ENCODE measurements at places on chromosomes 11 and 22.

DNA sequence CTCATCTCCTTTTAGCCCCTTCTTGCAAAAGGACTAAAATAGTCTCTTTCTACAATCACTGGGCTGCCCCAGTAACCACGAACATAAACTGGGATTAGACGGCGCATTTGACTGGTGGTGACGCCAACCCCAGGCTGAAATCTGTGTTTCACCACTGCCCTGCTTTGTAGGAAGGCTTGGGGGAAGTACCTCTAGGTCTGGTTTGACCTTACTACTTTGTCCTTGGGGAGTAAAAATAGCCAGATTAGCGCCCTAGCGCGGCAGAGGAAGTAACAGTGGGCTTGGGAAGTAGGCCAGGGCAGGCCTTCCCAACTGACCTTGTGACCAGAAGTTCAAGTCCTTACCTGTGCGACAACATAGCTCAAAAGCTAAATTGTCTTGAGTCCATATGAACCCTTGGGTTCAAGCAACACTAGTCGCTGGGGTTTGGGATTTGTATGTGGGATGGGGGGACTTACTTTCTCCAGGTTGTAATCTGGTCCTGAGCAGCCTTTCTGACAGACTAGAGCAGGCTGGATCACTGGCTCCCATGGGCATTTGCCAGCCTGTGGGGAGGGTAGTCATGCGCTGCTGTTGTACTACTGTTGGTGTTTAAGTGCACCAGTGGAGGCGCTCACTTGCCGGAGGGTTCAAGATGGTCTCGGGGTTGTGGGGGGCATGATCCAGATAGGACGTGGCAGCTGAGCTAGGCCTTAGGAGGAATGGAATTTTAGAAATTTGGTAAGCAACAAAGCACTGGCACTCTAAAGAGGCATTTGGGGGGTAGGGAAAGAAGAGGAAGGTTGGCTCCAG is 953 bp upstream of the PACS1 start:
- DNase-seq: no peak

DNA sequence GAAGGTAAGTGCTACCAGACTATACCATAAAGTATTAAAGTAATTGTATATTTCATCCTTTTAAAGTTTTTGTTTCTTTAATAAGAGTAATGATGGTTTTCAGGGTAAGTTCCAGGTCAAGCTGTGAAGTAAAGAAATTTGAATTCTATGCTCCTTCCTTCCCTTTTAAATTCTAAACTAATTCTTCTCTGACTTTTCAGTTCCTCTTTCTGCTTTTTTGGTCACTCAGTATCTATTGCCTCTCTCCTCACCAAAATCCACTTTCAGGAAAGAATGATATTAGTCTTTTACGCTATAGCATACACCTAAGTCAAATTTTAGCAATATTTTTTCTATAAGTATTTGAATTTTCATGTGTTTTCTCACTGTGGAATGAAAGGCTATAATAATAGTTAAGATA is 8.2 kb downstream of the MMP8 start:
- DNase-seq: no peak

GRCh38 chr22:27517361-27518155 is 284.0 kb downstream of the MN1 start:
- no peak for DNase-seq

GRCh38 chr22:17925431-17925841 is 98.9 kb downstream of the MICAL3 start:
- DNase-seq: no peak

DNA sequence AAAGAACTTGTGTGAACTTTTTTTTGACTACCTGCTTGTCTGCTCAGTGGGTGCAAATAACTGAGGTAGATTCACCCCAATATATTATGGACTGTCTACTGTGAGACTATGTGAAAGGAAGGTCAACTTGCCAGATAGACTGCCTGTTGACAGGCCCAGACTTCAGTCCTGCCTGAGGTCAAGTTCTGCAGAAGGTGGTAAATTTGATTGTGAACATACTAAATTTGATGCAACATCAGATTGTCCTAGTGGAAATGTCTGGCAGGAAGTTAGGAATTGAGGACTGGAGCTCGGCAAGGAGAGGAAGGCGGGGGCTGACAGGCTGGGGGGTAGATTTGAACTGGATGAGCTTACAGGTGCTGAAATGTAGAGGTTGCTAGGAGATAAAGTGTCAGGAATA is 140.7 kb downstream of the TTC28 start:
- no peak for DNase-seq

DNA sequence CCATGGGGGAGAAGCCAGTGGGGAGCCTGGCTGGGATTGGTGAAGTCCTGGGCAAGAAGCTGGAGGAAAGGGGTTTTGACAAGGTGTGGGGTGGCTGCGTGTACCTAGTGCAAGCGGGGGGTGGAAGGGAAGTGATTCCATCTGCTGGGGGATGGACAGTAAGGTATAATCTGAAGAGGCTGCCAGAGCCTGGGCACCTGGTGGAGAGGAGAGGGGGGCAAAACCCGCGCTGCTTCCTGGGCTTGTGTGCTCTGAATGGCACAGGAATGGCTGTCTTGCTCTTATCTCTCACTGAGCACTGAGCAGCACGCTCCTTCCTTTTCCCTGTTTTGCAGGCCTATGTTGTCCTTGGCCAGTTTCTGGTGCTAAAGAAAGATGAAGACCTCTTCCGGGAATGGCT is 988 bp downstream of the BANF1 start:
- no peak for DNase-seq

DNA sequence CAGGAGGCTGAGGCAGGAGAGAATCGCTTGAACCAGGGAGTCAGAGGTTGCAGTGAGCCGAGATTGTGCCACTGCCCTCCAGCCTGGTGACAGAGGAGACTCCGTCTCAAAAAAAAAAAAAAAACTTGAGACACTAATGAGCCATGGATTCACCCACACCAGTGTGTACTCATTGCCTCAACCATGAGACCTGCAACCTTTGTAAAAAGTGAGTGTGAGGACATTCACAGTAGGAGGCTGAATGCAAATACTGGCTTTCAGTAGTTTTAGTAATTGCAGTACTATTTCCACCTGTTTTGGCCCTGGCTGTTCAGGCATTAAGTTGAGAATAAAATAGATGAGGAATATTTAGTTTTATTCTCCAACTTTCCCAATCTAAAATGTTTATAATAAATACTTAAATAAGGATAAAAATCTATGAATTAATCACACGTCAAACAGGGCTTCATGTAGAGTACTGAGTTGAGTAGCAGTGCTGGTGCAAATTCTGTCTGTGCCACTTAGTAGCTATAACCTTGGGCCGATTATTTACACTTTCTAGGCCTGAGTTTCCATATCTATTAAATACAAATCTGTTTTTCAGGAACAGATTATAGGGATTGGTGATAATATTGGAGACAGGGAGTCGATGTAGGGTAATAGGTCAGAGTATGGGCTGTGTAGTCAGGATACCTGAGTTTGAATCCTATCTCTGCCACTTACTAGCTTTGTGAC is 72.8 kb downstream of the PPP2R1B start:
- no peak for DNase-seq

DNA sequence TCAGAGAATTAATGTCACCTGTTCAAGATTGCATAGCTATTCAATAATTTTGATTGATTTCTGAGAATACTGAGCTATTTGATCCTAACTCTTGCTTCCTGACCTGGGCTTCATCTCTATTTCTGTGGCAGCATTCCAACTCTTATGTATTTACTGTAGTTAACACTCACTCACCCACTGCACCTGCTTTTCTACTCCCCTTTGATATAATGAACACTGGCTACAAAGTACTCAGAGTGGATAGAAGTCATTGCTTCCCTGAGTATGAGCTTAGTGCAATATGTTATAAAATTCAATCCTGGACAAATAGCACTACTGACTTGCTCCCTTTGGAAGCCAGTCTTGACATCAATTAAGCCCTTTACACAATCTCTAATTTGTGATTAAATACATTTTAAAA is 117.2 kb downstream of the APIP start:
- DNase-seq: no peak

- no peak for DNase-seq
Observed at GRCh38 chr11:118334745-118335144, 7.8 kb downstream of the CD3D start.

GRCh38 chr11:128814856-128815705 is 52.0 kb downstream of the KCNJ1 start:
- DNase-seq: no peak

GRCh38 chr11:2155511-2155910 is 5.5 kb downstream of the INS start:
- DNase-seq: no peak

DNA sequence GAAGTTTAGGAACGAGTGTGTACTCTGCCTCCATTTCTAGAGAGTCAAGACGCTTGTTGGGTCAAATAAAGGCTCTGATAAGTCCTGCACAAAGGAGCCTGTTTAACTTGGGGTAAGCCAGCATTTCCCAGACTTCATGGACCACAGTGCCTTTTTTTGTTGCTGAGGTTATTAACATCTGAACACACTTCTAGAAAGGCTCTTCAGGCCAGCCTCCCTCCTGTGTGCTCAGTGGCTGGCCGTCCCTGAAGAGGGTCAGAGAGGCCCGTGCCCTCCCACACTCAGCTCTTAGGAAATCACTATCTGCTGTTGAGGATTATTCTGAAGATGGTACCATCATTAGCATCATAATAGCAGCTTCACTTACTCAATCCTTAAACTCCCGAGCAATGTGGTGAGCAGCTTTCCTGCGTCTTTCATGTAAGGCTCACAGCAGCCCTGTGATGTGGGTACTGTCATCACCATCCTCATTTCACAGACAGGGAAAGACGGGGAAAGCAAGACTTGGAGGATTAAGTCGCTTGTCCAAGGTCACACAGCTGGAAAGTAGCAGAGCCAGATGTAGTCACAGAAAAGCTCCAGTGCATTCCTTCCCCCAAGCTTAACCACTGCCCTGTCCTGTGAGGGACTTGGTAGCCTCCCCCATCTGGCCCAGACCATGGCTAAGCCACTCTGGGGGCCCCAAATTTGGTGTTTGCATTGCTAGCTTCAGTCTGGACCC is 71.3 kb downstream of the TSPAN18 start:
- DNase-seq: no peak

DNA sequence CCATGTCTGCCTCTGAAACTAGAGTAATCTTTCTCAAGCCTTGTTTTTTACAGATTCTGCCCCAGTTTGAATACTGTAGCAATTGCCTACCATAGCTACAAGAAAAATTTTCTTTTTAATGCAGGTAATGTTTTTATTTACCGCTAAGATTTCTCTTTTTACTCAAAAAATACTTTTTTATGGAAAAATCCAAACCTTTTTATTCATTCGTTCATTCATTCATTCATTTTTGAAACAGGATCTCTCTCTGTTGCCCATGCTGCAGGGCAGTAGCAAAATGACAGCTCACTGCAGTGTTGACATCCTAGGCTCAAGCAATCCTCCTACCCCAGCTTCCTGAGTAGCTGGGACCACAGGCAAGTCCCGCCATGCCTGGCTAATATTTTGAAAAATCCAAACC is 2.7 kb upstream of the CPT1A start:
- no peak for DNase-seq
